ENCODE measurements at places on chromosomes 4 and X. TPM values are rescaled to one million over a fixed set of nuclear protein-coding genes. Genes with fewer than 3 reads are reported as not detected.

The UVSSA gene
- total RNA-seq: 15.9 TPM

The ADH1C gene
- 0.21 TPM for total RNA-seq

The PCYT1B gene
- total RNA-seq: 0.21 TPM

The CT45A10 gene
- not detected for total RNA-seq

The BGN gene
- not detected for total RNA-seq

The RAB9B gene
- not detected for total RNA-seq

The MMRN1 gene
- total RNA-seq: under 0.01 TPM

The PPBP gene
- not detected for total RNA-seq

The INTU gene
- 4.8 TPM for total RNA-seq

The XKRX gene
- 1.0 TPM for total RNA-seq

The DTHD1 gene
- total RNA-seq: 0.36 TPM

The FREM3 gene
- total RNA-seq: not detected

The HTN1 gene
- not detected for total RNA-seq

The CLDN22 gene
- total RNA-seq: not detected

The GC gene
- total RNA-seq: not detected

The TLR6 gene
- total RNA-seq: 0.50 TPM

The PAGE4 gene
- not detected for total RNA-seq

The HS6ST2 gene
- total RNA-seq: 14.0 TPM

The CCKAR gene
- total RNA-seq: not detected

The TKTL2 gene
- not detected for total RNA-seq

The EGF gene
- 2.7 TPM for total RNA-seq

The CTAG2 gene
- not detected for total RNA-seq

The DCAF8L2 gene
- total RNA-seq: not detected

The MAOB gene
- 2.5 TPM for total RNA-seq

The NSUN7 gene
- total RNA-seq: 3.6 TPM

The OTC gene
- not detected for total RNA-seq

The DUX4 gene
- total RNA-seq: not detected

The CT45A7 gene
- total RNA-seq: not detected

The BEND2 gene
- not detected for total RNA-seq

The ARSJ gene
- total RNA-seq: 31.0 TPM

The DCHS2 gene
- under 0.01 TPM for total RNA-seq

The SLC2A9 gene
- total RNA-seq: 78.7 TPM

The RASGEF1B gene
- total RNA-seq: 5.6 TPM

The FRMD7 gene
- total RNA-seq: not detected

The TLR2 gene
- total RNA-seq: 2.1 TPM

The KIF4A gene
- total RNA-seq: 0.14 TPM

The SPANXN4 gene
- not detected for total RNA-seq

The FRMPD3 gene
- total RNA-seq: under 0.01 TPM

The EDA2R gene
- total RNA-seq: 5.1 TPM

The ATP8A1 gene
- 1.9 TPM for total RNA-seq

The FGB gene
- not detected for total RNA-seq

The MAGED1 gene
- 29.7 TPM for total RNA-seq

The VSIG1 gene
- 0.34 TPM for total RNA-seq

The PHEX gene
- total RNA-seq: 1.7 TPM

The GPR34 gene
- total RNA-seq: not detected

The PGAM4 gene
- total RNA-seq: not detected
